Tibial nerve (tissue), 4 donors: ENCODE measurements at places on chromosomes 12 and 14. TPM values are rescaled to one million over a fixed set of nuclear protein-coding genes. Genes with fewer than 3 reads are reported as not detected.

IL26 gene
- not detected for total RNA-seq

ANKLE2 gene
- 75.8 TPM for total RNA-seq

- no peak for DNase-seq
- no peaks in the 10 kb centered on the region for H3K36me3 ChIP-seq
- H3K4me3 ChIP-seq, result no peak overlapping the region
- no peak overlapping the region for H3K27ac ChIP-seq
- H3K4me1 ChIP-seq, result no peaks in the 10 kb centered on the region
- peaks cover 24% of the 10 kb centered on the region for H3K27me3 ChIP-seq
These were observed 4.7 kb downstream of the SRRM4 start for GRCh38 chr12:118986050-118986449.

- H3K36me3 ChIP-seq, result peaks cover 44% of the 10 kb centered on the region
- no peak overlapping the region for H3K27ac ChIP-seq
- DNase-seq, result no peak
- no peak overlapping the region for H3K4me3 ChIP-seq
These were observed 67.6 kb downstream of the FOXN3 start for GRCh38 chr14:89349171-89350008.

- DNase-seq, result no peak
- no peaks in the 10 kb centered on the region for H3K27me3 ChIP-seq
- H3K27ac ChIP-seq, result no peak overlapping the region
- H3K4me1 ChIP-seq, result no peaks in the 10 kb centered on the region
- H3K36me3 ChIP-seq, result no peaks in the 10 kb centered on the region
These were observed 6.9 kb upstream of the PDE3A start for GRCh38 chr12:20361416-20361815.

- no peaks in the 10 kb centered on the region for H3K27me3 ChIP-seq
- peak overlapping the region; percentile 91 for H3K27ac ChIP-seq
- no peak for DNase-seq
- peak overlapping the region; percentile 41 for H3K4me3 ChIP-seq
- peaks cover 27% of the 10 kb centered on the region for H3K36me3 ChIP-seq
- H3K4me1 ChIP-seq, result peaks cover 34% of the 10 kb centered on the region
These were observed 769 bp upstream of the ZNF740 start for GRCh38 chr12:53179687-53180219.

GRCh38 chr14:93963692-93964091 is 12.7 kb downstream of the ASB2 start:
- H3K4me3 ChIP-seq, result no peak overlapping the region
- peaks cover 6% of the 10 kb centered on the region for H3K4me1 ChIP-seq
- no peak for DNase-seq
- no peaks in the 10 kb centered on the region for H3K27me3 ChIP-seq

- no peaks in the 10 kb centered on the region for H3K36me3 ChIP-seq
- no peak overlapping the region for H3K4me3 ChIP-seq
- no peak overlapping the region for H3K27ac ChIP-seq
- no peaks in the 10 kb centered on the region for H3K27me3 ChIP-seq
These were observed 83.0 kb downstream of the DENND5B start for GRCh38 chr12:31507966-31508365.

GRCh38 chr12:108357834-108358579 is 18.9 kb upstream of the CMKLR1 start:
- H3K36me3 ChIP-seq, result no peaks in the 10 kb centered on the region
- no peak for DNase-seq
- H3K27me3 ChIP-seq, result no peaks in the 10 kb centered on the region
- no peak overlapping the region for H3K4me3 ChIP-seq

GRCh38 chr12:53972152-53972702 is 699 bp upstream of the HOXC11 start:
- no peak overlapping the region for H3K27ac ChIP-seq
- no peaks in the 10 kb centered on the region for H3K36me3 ChIP-seq
- H3K27me3 ChIP-seq, result peaks cover 99% of the 10 kb centered on the region
- H3K4me1 ChIP-seq, result no peaks in the 10 kb centered on the region
- H3K4me3 ChIP-seq, result no peak overlapping the region

DNA sequence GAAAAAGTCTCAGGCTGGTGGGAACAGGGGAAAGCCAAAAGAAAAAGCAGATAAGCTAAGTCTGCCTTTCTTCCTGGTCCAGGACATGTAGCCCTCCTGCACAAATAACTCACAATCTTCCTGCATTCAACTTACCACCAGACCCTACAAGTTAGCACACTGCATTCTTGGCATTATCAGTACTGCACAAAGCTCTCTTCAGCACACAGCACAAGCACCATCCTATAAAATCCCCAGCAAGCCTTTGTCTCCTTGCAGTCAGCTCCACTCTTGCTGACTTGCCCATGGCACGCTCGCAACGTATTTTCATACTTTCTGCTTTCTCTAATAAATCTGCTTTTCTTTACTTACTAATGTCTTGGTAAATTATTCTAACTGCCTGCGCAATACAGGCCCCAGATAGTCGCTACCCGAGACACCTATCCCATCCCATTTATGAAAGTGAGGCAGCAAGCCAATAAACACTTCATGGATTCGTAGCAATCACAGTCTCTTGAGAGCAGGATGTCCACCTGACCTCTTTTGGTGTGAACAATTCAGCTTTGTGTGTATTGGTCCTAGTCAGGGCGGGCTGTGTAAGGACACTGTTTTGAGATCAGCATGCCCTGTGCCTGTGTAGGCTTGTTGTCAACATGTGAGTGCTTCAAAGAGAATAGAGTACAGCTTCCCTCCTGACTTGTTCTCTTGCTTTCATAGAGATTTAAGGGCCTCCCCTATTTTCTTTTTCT is 49.0 kb downstream of the TMEM117 start:
- no peaks in the 10 kb centered on the region for H3K27me3 ChIP-seq
- peaks cover 11% of the 10 kb centered on the region for H3K4me1 ChIP-seq
- peak overlapping the region; percentile 76 for H3K27ac ChIP-seq
- peak; percentile 69 for DNase-seq

- no peaks in the 10 kb centered on the region for H3K27me3 ChIP-seq
- no peak overlapping the region for H3K4me3 ChIP-seq
- DNase-seq, result no peak
- H3K27ac ChIP-seq, result peak overlapping the region; percentile 70
- no peaks in the 10 kb centered on the region for H3K4me1 ChIP-seq
- no peaks in the 10 kb centered on the region for H3K36me3 ChIP-seq
These were observed 70.9 kb downstream of the TRIM9 start for GRCh38 chr14:51023964-51024363.
